ENCODE measurements at places on chromosomes 16 and 17.

DNA sequence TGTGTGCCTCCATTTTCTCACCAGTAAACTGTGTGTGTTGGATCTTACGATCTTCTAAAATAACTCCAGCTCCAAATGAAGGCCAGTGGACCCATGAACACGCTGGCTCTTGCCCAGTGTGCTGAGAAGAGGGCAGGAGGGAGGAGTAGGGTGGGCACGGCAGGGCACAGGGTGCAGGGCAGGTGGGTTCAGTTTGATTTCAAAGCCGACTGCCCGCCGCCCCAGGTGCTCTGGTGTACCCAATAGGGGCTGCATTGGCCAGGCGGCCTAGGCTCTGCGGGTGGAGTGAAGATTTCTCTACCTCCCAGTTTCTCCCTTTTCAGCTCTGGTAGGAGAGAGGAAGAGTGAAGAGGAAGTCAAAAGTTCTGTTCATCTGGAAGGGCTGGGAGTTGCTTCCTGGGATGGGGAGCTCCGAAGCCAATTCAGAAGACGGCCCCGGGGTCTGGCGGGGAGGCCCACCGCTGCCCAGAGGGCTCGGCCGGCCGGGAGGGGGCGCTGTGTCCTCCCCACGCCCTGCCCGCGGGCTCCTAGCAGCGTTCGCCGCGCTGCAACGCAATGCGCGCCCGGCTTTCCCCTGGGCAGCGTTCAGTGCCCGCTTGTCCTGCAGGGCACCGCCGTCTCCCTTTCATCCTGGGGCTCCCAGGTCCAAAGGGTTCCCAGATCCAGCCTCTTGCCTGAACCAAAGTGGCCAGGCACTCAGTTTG lies 1.1 kb upstream of the CRHR1 start:
- DNase-seq: no peak

- no peak for DNase-seq
Observed at GRCh38 chr16:80639636-80640035, 98.8 kb downstream of the DYNLRB2 start.

DNA sequence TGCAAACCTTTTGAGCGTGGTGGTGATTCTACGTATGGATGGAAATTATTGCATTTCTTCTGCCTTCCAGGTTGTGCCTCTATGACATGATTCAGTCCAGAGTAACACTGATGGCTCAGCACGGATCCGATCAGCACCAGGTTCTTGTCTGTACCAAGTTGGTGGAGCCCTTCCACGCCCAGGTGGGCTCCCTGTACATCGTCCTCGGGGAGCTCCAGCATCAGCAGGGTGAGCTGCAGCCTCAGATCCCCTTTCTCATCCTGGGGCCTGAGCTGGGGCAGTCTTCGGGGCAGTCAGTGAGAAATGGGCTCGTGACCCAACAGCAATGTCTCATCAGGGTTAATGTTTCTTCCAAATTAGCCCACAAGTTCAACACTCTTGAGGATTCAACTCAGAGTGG lies 9.3 kb upstream of the CDK3 start:
- no peak for DNase-seq

- DNase-seq: peak; percentile 16
Observed at GRCh38 chr16:81497690-81498089, 53.1 kb downstream of the CMIP start.

DNA sequence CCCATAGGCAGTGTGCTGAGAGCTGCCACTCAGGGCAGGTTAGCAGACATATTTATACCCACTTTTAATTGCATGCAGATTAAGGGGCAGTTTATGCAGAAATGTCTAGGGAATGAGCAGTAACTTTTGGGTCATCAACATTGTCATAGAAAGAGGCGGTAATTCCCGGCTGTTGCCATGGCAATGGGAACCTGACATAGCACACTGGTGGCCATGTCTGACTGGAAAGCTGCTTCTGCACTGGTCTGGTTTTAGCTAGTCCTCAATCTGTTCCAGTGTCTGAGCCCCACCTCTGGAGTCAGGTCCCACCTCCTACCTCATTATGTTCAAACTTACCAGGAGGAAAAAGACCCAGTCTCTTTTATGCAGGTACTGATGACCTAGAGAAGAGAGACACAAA lies 31.5 kb upstream of the TNRC6C start:
- no peak for DNase-seq

- no peak for DNase-seq
Observed at GRCh38 chr16:89317101-89317671, 99.7 kb downstream of the ZNF778 start.

DNA sequence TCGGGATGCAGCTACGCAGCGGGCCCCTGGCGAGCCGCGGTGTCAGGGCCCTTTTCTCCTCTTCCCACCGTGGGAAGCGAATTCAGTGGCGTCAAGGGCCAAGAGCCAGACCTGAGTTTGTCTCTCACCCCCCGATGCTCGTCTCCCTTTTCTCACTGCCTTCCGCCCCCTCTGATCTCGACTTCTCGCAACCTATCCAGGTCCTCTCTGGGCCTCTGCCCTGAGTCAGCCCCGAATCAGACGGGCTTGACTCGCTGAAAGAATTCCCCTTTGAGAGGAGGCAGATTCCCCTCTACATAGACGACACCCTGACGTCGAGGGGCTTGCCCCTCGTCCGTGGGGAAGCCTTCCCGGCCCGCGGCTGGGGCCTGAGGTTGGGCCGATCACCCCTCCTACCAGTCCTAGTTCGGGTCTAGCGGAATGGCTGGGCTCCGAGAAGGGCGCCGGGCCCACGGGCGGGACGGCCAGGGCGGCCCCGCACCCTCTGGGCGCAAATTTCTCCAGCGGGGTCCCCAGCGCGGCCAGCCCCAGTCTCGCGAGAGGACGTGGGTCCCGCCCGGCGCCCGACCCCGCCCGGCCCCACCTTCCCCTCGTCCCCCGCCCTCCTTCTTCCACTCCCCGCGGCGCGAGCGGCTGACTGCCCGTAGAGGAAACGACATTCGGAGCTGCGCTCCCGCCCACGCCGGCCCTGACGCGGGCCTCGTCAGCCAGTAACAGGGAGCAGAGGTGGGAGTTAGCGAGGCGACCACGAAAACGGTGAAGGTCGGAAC lies at the start of gene GGNBP2:
Gene GGNBP2, plus strand, starts transcription at position 613 of the 770 bp plus-strand sequence. CDS start 806 bp downstream, outside the sequence.
- peak; percentile 91 for DNase-seq

All from hematopoietic multipotent progenitor cell treated with erythropoietin and hydrocortisone succinate and interleukin-3 and kit ligand, for 15 days (in vitro differentiated cells).